ENCODE measurements at places on chromosomes 2 and 18.

GRCh38 chr2:46376586-46376985 lies 79.4 kb downstream of the EPAS1 start:
- no peak for DNase-seq

DNA sequence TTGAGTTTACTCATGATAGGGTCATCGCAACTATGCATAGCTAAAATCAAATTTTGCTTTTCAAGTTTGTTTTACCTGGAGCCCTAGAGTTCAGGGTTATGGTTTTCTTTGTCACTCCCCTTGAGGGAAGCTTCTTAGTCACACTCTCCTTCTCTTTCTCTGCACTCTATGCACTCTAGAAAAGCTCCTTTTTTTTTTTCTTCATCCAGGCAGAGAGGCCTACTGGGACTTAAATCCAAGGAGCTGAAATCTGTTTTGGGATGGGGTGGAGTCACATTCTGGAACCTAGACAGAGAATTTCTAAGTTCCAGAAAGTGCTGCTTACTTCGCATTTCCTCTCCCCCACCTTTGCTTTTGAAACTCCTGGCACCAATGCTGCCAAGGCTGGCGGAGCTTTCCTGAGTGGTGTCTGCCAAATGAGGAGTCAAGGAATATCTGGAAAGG lies 19.1 kb upstream of the IL18R1 start:
- no peak for DNase-seq

- DNase-seq, result no peak
Measured at GRCh38 chr2:99615247-99615771, 125.5 kb upstream of the REV1 start.

DNA sequence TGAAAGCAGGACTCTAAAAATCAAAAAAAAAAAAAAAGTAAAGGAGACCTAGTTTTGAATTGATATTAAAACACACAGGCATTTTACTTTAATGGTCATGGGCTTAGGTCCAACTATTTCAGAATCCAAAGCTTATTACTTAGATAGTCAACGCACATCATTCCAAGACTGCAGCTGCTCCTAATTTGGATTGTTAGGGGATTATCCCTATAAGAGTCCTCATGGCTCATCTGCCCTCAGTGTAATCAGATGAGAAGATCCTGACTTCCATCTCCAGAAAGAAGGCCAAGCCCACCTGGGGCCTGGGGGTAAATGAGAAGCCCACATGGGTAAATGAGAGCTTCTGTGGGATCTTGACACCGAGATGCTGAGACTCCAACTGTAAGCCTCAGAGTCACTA lies 424.2 kb downstream of the NRXN1 start:
- DNase-seq, result no peak

GRCh38 chr2:117961201-117961600 lies 52.7 kb downstream of the CCDC93 start:
- no peak for DNase-seq

DNA sequence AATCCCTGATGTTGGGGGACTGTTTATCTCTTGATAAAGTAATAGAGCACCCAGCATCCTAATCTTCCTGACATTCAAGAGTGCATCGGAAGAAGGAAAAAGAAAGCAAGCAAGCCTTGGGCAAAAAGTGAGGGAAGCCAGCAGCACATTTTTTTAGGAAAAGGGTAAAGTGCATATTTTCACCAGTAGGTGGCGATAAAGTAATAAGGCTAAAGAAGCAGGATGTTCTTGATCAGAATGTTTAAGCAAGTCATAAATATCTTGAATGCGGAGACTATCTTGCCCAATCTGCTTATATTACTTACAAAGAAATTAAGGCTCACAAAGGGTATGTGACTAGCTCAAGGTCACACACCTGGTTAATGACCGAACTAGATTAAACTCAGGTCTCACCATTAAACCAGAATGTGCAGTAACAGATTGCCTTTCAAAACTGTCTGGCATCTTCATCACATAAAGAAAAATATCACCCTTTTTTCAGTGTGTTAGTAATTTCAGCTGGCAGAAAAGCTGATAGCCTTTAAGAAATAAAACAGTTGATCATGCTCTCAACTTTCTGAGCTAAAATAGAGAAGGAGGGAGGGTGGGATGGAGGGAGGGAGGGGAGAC lies 83.8 kb downstream of the VIT start:
- peak; percentile 47 for DNase-seq

- no peak for DNase-seq
Measured at GRCh38 chr2:63093502-63093901, 42.9 kb downstream of the OTX1 start.

DNA sequence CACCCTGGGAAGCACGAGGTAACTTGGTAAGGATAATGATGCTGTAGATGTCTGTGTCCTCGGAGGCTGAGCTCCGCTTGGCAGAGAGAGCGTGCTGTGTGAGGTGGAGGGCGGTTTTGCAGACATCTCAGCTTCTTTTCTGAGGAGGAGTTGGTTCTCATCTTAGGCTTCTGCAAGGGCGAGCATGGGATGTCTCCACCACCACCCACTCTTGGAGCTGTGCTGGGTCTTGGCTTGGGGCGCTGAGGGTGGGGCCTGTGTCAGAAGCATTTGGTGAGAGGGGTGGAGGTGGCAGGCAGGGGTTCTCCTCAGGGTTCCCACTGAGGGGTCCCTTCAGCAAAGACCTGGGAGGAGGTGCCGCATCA lies 9.2 kb downstream of the OXER1 start:
- DNase-seq, result no peak

DNA sequence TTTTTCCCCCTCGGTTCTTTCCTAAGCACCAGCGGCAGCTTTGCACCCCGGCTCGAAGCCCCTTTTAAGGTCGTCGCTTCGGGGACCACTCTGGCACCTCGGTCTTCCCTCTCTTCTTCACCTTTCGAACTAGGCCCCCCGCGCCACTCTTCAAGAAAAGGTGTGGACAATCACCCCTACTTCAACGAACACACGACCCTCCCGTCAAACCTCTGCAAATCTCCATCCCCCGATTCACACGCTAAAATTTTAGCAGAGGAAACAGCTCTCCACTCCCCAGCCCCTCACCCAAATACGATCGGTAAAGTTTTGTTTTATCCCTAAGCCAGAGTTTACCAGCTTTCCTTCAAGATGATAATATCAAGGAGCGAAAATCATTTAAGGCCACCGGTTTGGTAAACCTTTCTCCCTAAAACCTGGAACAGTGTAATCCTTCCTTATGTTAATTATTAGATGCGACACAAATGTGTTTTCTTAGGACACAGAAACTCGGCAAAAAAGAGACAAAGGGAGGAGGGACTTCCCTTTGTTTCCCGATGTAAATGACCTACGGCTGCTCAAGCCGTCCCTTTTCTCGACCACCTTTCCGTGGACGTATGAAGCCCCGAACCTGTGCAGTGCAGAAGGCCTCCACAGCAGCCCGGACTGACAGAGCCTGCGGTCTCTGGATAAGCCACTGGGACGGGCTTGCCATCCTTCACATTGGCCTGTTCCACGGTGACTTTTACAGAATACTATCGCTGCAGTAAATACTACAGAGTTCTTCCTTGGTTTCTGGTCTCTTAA lies 85.2 kb downstream of the RBMS1 start:
- no peak for DNase-seq

GRCh38 chr2:110690083-110690965 lies 12.5 kb upstream of the BUB1 start:
- no peak for DNase-seq

- DNase-seq, result no peak
Measured at GRCh38 chr2:43276962-43277391, 50.6 kb upstream of the ZFP36L2 start.

All from activated CD4-positive, alpha-beta T cell treated with anti-CD3 and anti-CD28 coated beads, Interleukin-10, Interleukin-2, amounts not matched to agents 100 ng/mL and 50 ng/mL, durations not matched to agents 16 hours and 8 hours (primary cell).